ENCODE measurements at places on chromosomes 7 and 10. TPM values are rescaled to one million over a fixed set of nuclear protein-coding genes. Genes with fewer than 3 reads are reported as not detected.

Gene ADAP1
- total RNA-seq: 1.3 TPM

Gene PRDX3
- 120 TPM for total RNA-seq

Gene NEUROD6
- not detected for total RNA-seq

Gene ELFN1
- 1.6 TPM for total RNA-seq

Gene BHLHA15
- total RNA-seq: not detected

DNA sequence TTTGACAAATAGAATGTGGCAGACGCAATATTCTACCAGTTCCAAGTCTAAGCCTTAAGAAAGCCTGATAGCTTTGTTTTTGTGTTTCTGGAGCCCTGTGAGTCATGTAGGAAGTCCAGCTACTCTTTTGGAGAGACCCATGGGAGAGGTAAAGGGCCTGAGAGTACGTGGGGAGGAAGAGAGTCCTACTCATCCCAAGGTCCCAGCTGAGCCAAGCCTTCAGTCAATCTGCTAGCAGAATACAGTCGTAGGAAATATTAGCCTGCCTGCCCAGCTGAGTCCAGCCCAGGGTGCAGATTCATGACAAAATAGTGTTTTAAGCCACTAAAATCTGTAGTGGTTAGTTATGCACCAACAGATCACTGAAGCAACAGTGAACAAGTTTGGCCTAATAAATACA lies 9.0 kb upstream of the GNA12 start:
- DNase-seq: no peak

GRCh38 chr10:78964952-78965633 lies 103.7 kb upstream of the ZMIZ1 start:
- no peak for DNase-seq

- DNase-seq: no peak
These were observed 77.9 kb downstream of the ANK3 start for GRCh38 chr10:60311821-60312220.

DNA sequence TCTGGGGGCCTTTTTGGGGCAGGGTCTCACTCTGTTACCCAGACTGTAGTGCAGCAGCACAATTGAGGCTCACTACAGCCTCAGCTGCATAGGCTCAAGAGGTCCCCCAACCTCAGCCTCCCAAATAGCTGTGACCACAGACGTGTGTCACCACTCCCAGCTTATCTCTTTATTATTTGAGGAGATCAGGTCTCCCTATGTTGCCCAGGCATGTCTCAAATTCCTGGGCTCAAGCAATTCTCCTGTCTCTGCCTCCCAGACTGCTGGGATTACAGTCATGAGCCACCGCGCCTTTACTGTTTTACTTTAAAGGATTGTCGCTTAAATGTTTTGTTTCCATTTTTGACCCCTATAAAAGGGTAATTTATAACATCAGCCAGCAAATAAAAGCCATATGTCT lies 502.6 kb upstream of the AUTS2 start:
- DNase-seq: no peak

GRCh38 chr7:93175219-93175618 lies 27.0 kb upstream of the SAMD9L start:
- DNase-seq: no peak

DNA sequence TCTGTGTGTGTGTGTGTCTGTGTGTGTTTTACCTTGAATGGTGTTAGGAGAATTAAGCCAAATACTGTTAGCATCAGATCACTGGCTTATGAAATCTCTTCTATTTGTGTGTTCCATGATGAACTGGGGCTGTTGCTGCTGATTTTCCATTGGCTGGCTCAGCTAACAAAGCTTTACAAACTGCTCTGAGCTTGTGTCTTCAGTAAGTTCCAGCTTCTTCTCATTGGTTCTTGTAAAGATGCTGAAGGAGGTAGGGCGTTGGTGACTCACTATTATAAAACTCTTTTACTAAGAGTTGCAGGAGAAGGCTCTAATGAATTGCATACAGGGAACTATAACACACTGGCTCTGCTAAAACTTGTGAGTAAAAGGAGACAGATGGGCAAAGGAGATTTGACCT lies 136.4 kb upstream of the PRKCQ start:
- DNase-seq: no peak

- DNase-seq: no peak
These were observed 15.3 kb downstream of the SCRN1 start for GRCh38 chr7:29974286-29974685.

DNA sequence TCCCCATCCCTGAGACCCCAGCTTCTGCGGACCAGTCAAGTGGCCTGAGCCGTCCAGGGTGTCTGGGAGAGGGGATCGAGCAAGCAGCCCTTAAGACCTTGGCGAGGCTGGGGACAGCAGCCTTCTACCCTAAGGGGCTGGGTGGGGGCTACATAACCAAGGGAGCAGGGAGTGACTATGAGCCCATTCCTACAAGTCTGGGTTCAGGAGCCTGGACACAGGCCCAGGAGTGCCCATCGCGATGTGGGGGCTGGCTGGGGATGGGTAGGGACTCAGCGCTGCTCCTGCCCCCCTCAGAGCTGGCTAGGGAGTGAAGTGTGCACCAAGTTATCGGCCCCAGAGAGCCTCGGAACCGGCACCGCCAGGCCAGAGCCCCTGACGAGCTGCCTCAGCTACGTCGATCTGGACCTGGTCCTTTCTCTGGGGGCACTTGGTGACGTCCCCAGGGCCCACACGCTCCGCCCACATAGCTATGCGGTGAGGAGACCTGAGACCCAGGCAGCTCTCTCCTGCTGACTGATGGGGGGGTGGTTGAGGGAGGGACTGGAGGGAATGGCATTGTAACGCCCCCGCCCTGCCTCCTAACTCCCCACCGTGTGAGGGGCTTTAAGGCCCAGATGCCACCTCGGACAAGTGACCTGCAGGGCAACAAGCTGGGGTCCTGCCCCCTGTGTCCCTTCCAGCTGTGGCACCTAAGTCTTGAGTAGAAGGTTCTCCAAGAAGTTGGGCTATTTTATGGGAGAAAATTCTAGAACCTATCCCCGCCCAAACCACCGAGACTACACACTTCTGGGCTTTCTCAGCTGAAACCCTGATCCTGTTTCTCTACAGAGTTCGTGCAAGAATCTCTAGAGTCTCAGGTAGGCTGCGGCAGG lies 2.5 kb downstream of the SAP25 start:
- DNase-seq: no peak

- DNase-seq: no peak
These were observed 88.3 kb downstream of the CHN2 start for GRCh38 chr7:29282819-29283414.

- DNase-seq: no peak
These were observed 126.6 kb upstream of the LSM8 start for GRCh38 chr7:118057404-118057803.

- no peak for DNase-seq
These were observed 152.1 kb upstream of the TARP start for GRCh38 chr7:38425509-38425908.

- DNase-seq: no peak
These were observed 270.1 kb downstream of the PTPRN2 start for GRCh38 chr7:158317238-158318205.

DNA sequence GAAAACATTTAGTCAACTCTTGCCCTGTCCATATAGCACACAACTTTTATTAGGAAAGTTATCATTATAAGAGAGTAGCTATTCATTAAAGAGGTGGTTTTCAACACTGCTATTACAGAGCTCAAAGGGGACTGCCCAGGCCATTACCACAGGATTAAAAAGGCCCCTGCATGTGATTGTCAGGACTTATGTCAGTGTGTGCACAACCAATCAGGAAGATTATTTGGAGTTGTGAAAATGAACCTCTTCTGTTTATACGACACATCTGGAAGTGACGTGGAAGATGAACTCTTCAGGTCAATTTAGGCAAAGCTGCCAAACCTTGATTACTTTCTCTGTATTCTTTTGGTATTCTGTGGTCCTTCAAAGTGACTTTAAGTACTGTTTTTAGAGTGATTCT lies 14.7 kb downstream of the CCNY start:
- peak; percentile 72 for DNase-seq

GRCh38 chr7:2814186-2814945 lies 29.7 kb downstream of the GNA12 start:
- peak; percentile 79 for DNase-seq

Measured in fibroblast of villous mesenchyme (primary cell).